CD4-positive, alpha-beta memory T cell (primary cell): ENCODE measurements at places on chromosomes 2 and 18. TPM values are rescaled to one million over a fixed set of nuclear protein-coding genes. Genes with fewer than 3 reads are reported as not detected.
A peak's percentile ranks its signal among the peaks of the same experiment; 100 is the strongest.

GRCh38 chr18:31718386-31718785, 34.0 kb upstream of the B4GALT6 start:
- no peak for DNase-seq

- no peak for DNase-seq
Measured at GRCh38 chr2:164028814-164029534, 293.2 kb upstream of the FIGN start.

- no peak for DNase-seq
Measured at GRCh38 chr2:73982140-73982617, 2.5 kb upstream of the TET3 start.

- peak; percentile 70 for DNase-seq
Measured at GRCh38 chr18:59070181-59070912, 69.3 kb upstream of the SEC11C start.

DNA sequence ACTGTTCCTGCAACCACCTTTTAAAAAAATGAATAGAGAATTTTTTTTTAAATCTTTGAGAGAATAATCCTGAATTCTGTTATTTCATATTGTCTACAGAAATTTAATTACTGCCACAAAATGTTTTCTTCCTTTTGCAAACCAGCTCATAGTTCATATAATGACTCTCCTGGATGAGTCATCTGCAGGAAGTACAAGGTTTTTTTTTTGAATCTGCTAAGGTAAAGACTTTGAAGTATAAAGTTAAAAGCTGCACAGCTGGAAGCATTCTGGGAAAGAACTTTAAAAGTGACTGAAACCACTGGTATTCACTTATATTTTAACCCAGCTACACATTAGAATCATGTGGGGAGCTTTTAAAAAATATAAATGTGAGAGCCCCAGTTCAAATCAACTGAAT, 25.4 kb downstream of the SESTD1 start:
- no peak for DNase-seq

GRCh38 chr2:20576598-20577115, 74.2 kb downstream of the HS1BP3 start:
- DNase-seq, result peak; percentile 50

DNA sequence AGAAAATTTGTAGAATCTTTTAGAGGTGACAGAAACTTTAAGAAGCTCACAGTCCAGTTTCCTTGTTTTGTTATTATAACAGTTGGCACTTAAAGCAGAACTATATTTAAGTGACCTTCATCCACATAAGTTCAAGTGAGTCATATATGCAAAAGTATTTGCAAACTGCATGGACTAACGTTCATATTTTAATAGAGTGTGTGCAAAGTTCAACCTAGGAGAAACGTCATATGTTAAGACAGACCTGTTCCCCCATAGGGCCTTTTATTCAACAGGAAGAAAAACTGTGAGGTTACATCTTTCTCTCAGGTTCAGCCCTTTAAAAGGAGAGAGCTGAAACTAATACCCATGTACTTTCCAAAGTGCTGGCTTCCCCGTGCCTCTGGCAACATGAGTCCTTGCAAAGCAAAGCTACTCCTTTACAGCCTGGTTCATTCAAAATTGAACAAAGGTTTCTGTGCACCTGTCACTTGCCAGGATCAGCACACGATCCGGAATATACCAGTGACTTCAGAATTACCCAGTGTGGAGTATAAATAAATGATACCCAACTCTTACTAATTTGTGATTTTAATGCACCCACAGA, 280.0 kb upstream of the RAB12 start:
- DNase-seq, result no peak

DNA sequence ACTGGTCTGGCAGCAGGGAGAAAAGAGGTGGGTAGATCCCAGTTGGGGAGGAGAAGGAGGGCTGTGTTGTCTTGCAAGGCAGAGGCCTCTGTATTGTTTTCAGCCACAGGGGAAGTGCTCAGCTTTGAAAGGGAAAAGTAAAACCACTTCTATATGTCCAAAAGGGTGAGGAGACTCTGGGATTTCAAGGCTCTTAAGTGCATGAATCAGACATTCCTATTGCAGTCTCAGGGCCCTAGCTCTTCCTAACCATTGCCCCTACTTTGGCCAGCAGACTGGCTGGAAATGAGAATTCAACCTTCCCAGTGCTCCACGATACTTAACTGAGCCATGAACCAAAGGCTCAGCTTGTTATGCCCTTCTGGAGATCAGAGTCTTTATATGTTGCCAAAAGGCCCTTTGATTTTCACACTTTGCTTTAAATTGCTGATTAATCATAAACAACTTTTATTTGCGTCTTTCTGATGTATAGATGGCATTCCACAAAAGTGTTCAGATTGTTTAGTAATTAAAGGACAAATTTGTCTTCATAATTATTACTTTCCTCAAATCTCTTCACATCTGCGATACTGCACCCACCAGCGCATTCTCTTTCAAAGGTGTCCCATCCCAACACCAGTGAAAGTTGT, 313.8 kb upstream of the MMADHC start:
- no peak for DNase-seq

GRCh38 chr2:144229296-144229695, 290.6 kb downstream of the ZEB2 start:
- DNase-seq, result no peak

GRCh38 chr2:111168528-111169239, 48.0 kb downstream of the BCL2L11 start:
- peak; percentile 5 for DNase-seq

DNA sequence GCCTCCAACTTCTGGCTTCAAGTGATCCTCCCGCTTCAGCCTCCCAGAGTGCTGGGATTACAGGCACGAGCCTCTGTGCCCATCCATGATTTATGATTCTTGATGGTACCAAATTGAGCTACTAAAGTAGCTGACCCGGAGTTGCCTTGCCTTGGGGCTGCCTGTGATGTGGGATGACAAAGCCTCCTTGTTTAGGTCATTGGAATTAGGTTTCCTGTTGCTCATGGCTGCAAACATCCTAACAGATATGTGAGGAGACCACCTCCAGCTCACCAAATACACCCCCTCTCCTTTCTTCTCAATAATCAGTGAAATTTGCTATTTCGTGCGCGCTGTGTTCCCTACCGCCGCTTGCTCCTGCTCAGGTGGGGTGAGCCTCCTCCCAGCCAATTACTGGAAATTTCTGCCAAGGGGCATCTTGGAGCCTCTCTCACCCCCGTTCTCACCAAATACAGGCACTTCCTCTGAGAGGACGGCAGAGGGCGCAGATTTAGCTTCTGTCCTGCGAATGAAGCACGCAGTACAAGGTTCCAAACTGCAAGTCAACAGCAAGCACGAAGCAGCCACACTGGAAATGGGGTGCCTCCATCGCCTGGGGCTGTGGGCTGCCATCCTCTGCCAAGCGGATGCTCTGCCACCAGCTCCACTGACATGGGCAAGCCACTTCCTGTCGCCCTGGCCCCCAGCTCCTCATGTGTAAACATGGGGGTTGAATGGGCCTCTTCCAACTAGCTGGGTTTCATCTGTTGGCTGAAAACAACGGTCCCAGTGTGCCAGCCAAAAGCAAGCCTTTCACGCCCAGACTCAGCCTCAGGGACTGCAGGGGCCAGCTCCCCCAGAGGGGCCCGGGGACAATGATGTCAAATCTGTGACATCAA, 71.7 kb downstream of the NCAPH start:
- peak; percentile 86 for DNase-seq

- DNase-seq, result no peak
Measured at GRCh38 chr2:70397186-70397585, 95.3 kb upstream of the FAM136A start.

DNA sequence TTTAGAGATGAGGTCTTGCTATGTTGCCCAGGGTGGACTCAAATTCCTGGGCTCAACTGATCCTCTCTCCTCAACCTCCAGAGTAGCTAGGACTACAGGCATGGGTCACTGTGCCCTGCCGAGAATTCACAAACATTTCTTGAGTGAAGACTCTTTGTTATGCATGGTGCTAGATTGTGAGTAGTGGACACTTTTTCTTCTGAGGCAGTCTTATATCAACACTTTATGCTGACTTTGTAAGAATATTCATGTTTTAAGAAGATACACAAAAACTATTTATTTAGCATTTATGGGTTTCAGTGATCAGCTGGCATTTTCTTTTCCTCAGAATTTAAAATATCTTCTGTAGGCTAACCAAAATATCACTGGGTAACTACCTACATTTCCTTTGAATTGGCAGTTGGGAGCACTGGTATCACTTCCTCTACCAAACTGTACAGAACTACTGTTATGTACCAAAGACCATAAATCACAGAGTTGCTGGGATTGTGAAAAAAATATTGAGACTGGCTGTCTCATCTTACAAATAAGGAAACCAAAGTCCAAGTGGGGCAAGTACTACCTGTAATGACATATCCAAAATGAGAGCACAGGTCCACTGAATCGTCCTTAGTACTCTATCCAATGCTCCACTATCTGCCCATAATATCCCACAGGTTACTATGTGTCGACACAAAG, 34.0 kb downstream of the DOCK10 start:
- no peak for DNase-seq

DNA sequence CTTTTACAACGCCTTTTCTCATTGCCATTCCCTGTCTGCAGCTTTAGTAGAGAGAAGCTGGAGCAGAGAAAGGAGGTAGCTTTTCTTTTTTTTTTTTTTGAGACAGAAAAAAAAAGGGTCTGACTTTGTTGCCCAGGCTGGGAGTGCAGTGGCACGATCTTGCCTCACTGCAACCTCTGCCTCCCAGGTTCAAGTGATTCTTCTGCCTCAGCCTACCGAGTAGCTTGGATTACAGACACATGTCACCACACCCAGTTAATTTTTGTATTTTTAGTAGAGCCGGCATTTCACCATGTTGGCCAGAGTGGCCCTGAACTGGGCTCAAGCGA, 25.0 kb upstream of the ACSL3 start:
- DNase-seq, result no peak

DNA sequence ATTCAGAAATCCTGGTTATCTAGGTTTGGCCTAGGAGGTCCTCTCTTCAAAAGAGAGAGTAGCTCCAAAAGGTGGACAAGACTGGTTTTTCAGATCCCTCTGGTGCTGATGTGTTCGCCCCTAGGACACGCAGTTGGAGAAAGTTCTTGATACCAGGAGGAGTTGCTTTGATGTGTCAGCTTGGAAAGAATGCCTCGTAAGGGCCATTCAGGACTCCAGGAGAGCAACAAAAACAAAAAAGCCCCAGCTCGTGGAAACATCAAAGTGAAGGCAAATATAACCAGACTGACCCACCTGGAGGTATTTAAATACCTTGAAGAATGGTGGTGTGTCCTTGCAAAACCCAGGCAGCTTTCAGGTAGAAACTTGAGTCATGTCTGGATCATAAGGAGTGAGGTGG, 12.5 kb upstream of the LBH start:
- DNase-seq, result no peak

DNA sequence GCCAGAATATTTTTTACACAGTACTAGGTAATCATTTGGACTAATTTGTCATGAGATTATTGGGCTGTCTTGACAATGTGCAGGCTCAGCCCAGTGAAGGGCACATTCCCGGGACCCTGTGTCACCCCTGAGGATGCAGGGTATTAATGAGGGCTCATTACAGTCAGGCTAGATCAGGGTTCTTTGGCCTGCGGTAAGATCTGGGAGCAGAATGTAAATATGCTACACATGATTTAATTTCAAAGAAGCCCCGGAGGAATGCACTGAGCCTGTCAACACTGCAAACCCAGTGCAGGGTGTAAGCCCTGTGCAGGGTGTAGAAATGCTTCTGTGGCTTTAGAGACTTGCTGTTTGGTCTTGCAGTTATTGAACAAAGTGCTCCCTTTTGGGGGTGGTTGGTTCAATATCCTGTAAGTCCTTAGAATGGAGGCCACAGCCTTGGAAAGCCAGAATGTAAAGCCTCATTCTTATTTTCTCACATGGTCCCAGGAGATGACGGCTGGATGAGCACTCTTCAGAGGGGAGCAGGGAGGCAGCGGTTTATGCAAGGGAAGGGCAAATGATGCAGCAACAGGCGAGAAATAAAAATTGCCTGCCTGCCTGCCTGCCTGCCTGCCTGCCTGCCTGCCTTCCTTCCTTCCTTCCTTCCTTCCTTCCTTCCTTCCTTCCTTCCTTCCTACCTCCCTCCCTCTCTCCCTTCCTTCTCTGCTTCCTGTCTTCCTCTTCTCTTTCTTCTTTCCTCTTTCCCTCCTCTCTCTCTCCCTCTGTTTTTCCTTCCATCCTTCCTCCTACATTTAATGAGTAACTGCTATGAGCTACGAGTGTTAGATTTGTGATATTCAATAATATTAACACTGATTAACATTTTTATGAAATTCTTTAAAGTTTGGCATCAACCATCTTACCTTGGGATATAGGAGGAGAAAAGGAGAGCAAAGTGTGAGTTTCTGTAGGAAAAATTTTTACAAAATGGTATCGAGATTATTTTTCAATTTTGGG, 148.8 kb downstream of the VAPA start:
- no peak for DNase-seq

DNA sequence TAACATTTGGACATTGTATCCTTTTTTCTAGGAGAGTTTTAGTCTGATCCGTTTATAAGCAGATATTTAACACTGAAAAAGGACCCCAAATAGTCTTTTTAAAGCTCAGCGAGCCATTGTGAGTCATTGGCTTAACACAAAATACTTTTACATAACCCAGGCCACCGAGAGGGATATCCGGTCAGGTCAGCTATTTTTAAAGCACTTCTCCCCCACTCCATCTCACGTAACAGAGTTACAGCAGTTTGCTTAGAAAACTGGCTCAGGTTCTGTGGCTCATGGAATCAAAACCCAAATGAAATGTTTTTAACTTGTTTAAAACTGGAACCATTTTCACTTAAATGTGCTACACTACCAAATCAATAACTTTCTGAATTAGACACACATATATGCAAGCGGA, 23.9 kb downstream of the COL4A3 start:
- DNase-seq, result no peak

GRCh38 chr2:106709229-106709628, 176.7 kb downstream of the ST6GAL2 start:
- no peak for DNase-seq

- DNase-seq, result no peak
Measured at GRCh38 chr18:5726011-5726410, 169.3 kb downstream of the TMEM200C start.

- DNase-seq, result no peak
Measured at GRCh38 chr2:148702475-148702874, 57.9 kb downstream of the EPC2 start.

MROH2A gene
- polyA plus RNA-seq, result not detected

SP9 gene
- not detected for polyA plus RNA-seq

KDM3A gene
- polyA plus RNA-seq, result 17.2 TPM

SPDYA gene
- polyA plus RNA-seq, result not detected

SP110 gene
- polyA plus RNA-seq, result 49.8 TPM

ASPRV1 gene
- 1.1 TPM for polyA plus RNA-seq

TMEFF2 gene
- polyA plus RNA-seq, result not detected

PLEK gene
- polyA plus RNA-seq, result 5.7 TPM

SCYGR4 gene
- not detected for polyA plus RNA-seq

LINC00305 gene
- not detected for polyA plus RNA-seq

INPP5D gene
- 125 TPM for polyA plus RNA-seq

LOXHD1 gene
- not detected for polyA plus RNA-seq

CRYBA2 gene
- polyA plus RNA-seq, result not detected
